Caco-2 (cell line): ENCODE measurements at places on chromosomes 7 and 10.

DNA sequence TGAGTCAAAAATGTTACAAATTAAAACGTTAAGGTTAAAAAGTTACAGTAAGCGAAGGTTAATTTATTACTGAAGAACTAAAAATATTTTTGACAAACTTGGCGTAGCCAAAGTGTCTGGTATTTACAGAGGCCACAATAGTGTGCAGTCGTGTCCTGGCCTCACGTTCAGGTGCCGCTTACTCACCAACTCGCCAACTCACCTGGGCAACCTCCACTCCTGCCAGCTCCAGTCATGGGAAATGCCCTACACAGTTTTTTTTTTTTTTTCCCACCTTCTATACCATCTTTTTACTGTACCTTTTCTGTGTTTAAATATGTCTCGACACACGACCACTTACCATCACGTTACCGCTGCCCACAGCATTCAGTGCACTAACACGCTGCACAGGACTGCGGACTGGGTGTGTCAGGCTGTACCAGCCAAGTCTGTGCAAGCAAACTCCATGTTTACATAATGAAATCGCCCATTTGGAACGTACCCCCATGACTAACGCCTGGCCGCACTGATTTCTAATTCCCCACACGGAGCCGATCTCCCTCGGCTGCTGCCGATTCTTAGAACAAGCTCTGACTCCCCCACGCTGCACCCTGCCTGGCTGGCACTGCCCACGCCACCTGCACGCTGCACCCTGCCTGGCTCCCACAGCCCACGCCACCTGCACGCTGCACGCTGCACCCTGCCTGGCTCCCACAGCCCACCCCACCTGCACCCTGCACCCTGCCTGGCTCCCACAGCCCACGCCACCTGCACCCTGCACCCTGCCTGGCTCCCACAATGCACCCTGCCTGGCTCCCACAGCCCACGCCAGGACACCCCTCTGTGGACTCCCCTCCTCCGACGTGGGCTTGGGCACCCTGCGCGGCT lies 203.1 kb downstream of the ZMYND11 start:
- no peak for DNase-seq

GRCh38 chr10:79094412-79095175 lies 25.8 kb downstream of the ZMIZ1 start:
- DNase-seq, result no peak

- no peak for DNase-seq
Observed at GRCh38 chr7:138407792-138408191, 52.3 kb upstream of the TRIM24 start.

DNA sequence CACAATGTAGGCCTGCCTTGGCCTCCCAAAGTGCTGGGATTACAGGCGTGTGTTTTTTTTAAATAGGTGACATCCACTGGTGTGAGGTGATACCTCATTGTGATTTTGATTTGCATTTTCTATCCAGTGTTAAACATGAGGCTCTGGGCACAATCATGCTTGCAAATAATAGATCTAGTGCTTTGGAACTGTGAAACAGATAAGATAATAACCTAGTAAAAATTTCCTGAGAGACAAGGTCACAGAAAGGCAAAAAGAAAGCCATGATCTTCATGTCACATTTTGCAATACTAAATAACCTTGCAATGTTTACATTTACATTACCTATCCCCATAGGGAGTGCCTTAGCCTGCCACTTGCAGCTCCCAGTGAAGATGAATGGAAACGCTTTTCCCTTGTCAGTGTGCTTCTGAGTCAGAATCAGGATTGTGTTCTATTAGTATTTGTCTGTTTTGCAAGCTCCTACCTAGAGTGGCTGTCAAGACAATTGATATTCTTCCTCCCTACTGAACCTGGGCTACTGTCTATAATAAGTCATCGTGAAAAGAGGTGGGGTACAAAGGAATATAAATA lies 256.5 kb downstream of the PHTF2 start:
- no peak for DNase-seq

DNA sequence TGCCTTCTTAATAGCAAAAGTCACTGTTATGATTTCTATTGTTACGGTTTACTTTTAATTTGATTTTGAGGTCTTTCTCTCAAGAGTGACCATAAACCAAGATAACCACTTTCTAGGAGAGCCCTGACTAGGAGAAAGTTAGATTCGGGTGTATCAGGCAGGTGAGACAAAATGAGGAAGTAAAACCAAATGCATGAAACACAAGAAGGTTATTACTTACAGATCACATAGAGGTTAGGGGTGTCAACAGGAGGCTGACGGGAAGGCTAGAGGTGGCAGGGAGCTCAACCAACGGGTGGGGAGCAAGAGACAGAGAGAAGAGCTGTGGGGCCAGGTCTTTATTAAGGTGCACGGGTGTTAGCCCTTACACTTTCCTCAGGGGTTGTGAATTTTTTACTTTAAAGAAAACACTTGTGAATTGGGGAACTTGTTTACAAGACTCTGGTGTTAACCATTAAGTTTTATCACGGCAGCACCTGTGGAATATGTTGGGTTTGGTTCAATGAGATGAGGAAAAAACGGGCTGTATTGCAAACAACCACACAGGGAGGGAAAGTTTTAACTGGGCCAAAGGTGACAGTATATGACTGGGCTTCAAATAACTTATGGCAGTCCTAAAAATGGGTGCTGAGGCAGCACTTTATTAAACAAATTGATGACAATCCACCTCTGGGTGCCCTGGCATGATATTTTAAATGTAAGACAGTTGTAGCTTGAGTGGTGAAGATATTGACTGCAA lies 154.9 kb downstream of the SDHAF3 start:
- no peak for DNase-seq

- DNase-seq, result no peak
Observed at GRCh38 chr7:75712517-75713361, 26.0 kb downstream of the HIP1 start.

DNA sequence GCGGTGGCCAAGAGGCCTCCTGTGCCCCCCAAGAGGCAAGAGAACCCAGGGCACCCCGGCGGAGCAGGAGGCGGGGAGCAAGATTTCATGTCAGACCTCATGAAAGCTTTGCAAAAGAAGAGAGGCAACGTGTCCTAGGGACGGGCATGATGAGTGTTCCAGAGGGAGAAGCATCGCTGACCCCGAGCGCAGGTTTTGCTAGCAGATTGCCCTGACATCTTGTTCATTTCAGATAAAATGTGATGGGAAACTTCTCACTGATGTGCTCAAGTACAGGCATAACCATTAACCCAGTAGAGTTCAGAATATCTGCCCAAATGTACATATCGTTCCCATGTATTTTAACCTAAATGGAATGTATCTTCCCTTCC lies 129.2 kb downstream of the APBB1IP start:
- DNase-seq, result no peak

DNA sequence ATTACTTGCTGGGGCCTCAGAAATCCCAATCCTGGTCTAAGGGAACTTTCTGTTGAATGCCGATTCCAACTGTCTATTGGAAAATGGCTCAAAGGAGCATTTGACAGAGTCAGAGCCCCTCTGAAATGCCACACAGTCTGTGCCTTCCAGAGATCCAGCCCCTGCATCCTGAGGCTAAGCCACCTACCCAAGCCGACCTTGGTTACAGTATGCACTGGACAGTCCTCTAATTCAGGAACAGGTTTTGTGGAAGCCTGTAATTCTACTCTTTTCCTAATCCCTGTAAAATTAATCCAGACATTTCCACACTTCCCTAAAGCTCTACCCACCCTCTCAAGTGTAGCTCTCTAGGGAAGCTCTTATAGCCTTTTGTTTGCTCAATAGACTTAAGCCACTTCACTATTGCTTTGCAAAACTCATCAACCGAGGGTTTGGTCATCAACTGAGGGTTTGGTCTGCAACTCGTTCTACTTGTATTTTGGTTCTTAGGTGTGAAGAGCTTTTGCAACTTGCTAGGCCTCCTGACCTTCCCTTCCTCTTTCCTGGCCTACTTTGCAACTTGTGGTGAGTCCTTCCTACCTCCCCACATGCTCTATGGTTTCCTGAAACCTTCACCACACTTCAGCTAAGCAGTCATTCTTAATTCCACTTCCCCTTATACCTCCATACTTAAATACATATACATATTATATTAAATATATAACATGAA lies 364.8 kb downstream of the SFMBT2 start:
- no peak for DNase-seq

DNA sequence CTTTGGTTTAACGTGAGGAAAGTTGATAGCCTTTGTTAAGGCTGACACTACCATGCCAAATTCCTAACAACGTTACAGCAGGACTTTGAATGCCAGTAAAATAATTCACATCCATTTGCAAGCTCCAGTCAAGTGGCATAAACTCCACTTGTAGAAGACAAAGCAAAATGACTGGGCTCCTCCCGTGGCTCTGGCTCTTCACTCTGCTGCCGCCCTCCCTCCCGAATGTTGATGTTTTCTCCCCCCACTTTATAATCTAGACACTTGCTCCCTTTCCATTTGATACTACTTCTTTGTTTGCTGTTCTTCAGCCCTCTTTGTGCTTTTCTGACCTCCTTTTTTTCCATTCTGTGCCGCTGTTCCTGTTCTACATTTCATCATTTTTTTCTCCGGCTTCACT lies 22.8 kb upstream of the ITGB8 start:
- DNase-seq, result no peak

GRCh38 chr10:119305860-119306513 lies 98.6 kb downstream of the GRK5 start:
- no peak for DNase-seq

GRCh38 chr10:112700215-112700671 lies 249.8 kb upstream of the TCF7L2 start:
- no peak for DNase-seq

DNA sequence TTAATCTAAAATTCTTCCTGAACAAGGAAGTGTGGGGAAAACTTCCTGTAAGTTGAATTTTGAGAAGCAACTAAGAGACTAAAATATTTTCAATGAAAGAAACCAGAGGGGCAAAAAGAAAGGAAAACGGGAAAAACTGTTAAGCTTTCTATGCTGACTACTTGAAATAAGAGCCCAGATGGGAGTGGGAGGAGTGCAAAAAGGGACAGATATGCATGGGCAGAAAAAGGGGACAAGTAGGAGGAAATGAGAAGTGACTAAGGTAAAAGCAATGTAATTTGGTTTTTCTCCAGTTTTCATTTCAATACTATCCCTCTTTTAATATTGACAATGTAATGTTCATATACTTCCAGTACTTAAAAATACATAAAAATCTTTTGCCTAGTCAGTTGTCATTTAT lies 11.1 kb downstream of the OGA start:
- no peak for DNase-seq

DNA sequence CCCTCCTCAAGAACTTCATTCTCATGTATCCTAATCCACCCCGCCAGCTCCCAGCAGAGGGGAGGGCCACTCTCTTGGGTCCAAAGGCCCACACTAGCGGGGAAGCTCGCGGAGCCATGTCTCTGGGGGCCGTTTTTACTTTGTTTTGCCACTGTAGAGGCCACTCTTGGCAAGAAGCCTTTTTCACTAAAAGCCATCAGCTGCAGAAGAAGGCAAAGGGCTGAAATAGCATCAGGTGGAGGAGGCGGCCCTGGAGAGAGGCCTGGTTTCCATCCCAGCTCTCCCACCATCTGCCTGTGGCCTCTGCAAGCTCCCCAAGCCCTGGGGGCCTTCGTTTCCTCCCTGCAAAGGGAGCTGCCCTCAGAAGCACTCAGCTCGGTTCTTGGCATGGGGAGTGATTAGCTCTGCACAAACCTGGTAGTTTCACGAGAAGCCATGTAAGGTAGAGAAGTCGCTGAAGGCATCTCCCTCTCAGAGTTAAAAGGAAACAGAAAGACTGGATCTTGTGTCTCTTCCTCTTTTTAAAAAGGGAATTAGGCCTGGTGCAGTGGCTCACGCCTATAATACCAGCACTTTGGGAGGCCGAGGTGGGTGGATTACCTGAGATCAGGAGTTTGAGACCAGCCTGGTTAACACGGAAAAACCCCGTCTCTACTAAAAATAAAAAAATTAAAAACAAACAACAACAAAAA lies 70.3 kb downstream of the PARP12 start:
- DNase-seq, result peak; percentile 5

DNA sequence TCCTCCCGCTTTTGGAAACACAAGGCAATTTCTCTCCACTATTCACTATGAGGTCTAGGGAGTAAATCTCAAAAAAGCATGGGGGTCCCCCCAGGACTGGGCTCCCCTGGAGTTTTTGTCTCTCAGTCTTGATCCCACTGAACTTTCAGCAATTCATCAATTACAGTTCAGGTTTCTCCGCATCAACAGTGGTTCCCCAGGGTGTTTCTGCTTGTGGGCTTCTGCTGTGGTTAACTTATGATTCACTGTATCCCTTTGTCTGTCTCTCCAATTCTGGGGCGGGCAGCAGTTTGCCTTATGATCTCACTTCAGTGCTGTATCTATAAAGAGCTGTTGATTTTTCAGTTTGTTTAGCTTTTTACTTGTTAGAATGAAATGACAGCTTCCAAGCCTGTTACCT lies 142.6 kb upstream of the CDC14C start:
- no peak for DNase-seq

DNA sequence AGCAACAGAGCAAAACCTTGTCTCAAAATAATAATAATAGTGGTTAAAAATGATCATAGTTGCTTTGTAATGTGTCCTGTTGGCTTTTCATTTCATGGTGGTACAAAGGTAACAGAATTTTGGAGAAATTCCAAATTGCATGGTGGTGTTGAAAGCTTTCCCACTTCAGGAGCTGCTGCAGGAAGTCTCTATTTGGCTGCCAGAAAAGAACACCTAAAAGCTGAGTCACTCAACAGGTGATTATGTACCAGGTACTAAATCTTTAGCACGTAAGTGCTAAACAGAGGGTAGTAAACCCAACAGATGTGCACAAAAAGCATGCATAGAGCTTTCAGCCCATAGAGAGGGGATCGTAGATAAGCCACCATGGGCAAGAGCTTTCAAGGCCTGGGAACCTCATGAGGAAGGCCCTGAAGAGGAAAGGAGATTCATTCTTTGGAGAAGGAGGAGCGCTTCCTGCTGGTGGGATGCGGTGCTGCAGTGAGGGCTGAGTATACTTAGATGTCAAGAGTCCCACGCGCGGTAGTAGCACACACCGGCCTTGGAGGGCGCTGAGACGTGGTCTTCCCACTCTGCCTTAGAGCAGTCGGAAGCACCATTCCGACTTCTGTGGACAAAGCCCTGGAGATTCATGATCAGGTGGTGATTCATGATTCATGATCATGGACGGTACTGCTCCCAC lies 118.7 kb downstream of the RALA start:
- peak; percentile 38 for DNase-seq

DNA sequence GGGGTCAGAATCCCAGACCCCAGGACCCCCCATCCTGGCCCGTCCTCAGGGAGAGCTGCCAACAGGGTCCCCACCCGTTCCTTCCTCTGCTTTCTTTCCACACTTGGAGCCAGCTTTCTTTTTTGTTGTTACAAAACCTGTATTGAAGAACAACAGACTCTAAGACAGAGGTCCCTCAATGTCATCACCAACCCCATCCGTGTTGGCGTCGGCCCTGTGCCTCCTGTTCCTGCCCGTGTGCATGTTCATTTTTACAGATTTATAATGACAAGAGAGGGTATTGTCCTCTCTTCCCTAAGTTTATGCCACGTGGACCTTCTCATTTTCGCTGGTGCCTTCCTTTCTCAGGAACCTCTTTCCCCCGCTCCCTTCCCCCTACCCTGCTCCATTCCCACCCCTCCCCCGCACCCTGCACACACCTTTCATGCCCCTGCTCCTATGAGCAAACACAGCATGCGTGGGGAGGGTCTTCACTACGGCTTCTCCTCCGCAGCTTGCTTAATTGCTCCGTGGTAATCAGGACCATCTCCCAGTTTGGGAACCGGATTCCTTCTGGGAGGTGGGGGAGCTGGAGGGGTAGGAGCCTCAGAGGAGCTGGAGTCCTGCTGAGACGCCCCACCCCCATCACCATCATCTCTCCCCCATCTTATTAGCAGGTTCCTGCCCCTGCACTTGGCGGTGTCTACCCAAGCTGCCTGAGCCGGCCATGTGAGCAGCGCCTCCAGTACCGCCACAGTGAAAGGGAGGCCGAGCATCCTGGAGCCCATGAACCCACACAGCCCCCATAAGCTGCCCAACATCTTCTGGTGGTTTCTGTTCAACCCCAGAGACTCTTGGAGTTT lies 88.0 kb upstream of the INSIG1 start:
- no peak for DNase-seq
